ENCODE measurements at places on chromosomes 13 and 19.

DNA sequence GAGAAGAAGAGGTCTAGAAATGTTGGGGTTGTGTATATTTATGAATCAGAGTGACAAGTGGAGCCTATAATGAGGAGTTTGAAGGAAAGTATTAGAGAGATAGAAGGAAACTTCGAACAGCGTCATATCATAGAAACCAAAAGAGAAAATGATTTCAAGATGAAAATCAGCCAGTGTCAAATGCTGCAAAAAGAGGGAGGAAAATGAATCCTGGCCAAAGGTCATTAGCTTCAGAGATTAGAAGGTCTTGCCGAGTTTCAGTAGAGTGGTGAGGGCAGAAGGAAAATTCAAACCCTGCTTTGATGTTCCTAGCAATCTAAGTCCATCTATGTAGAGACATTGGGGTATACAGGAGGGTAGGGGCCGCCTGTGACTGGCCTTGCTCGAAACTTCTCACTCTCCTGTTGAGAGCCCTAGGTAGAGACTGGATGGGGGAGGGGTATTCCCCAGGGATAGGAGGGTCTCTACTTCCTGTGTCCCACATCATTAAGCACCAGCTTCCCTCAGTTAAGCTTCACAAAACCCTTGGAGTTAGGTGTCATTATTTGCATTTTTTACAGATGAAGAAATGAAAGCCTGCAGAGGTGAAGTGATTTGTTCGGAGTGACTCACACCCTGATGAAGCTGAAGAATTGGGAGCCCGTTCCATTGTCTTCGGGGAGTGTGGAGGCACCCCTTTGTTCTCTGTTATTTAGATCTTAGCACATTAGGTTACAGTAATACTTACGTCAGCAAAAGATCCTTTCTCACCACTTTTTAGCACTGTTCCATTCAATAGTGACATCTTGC is 62.8 kb downstream of the FGF9 start:
- DNase-seq: no peak

- no peak for DNase-seq
Measured at GRCh38 chr13:106916329-106916976, 348.5 kb upstream of the ARGLU1 start.

DNA sequence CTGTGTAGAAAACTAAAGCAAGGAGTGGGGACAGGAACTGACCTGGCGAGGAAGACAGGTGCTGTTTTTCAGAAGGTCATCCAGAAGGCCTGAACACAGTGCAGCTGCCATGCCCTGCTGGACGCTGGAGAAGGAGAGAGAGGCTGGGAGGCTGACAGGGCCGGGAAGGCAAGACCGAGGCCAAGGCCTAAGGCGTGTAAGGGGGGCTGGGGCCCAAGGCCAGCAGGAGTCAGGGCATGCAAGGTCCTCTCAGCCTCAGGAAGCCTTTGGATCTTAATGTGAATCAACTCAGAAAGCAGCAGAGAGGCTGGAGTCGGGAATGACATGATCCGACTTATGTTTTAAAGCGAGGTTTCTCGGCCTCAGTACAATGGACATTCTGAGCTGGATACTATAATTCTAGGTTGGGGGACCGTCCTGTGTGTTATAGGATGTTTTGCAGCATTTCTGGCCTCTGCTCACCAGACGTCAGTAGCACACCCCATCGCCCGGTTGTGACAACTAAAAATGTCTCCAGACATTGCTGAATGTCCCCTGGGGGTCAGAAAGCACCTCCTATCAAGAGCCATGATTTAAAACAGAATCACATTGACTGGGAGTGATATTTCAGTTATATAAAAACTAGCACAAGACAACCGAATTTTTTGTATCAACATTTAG is 530.4 kb downstream of the MYO16 start:
- DNase-seq: no peak

DNA sequence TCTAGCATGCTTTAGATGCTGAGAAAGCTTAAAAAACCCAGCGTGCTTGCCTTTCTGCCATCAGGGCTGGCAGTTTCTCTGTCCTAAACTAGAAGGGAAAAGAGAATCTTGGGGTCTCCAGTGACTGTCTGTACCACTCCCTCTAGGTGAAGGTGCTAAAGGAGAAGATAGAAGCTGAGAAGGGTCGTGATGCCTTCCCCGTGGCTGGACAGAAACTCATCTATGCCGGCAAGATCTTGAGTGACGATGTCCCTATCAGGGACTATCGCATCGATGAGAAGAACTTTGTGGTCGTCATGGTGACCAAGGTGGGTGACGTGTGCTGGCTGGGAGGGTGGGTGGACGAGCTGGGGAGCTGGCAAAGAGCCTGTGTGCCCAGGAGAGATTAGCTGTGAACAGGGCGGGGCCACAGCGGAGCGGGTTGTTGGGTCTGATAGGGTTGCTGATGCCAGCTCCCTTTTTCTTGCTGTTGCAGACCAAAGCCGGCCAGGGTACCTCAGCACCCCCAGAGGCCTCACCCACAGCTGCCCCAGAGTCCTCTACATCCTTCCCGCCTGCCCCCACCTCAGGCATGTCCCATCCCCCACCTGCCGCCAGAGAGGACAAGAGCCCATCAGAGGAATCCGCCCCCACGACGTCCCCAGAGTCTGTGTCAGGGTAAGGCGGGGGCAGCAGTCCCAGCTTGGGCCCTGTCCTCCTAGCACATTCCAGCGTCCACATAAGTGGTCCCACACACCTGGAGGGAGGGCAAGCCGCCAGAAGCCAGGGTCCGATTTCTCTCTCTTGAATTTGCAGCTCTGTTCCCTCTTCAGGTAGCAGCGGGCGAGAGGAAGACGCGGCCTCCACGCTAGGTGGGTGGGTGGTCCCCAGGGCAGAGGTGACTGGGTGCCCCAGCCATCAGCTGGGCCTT is 2.3 kb downstream of the RAD23A start:
- DNase-seq: no peak

GRCh38 chr13:35988648-35989081 is 142.5 kb downstream of the DCLK1 start:
- DNase-seq: no peak

GRCh38 chr13:46716821-46717220 is 80.1 kb downstream of the ESD start:
- no peak for DNase-seq

- no peak for DNase-seq
Measured at GRCh38 chr19:28148554-28148953, 1064.4 kb downstream of the UQCRFS1 start.

- no peak for DNase-seq
Measured at GRCh38 chr19:45218426-45218825, 26.8 kb downstream of the EXOC3L2 start.

- no peak for DNase-seq
Measured at GRCh38 chr13:99425485-99426341, 75.6 kb upstream of the TM9SF2 start.

- no peak for DNase-seq
Measured at GRCh38 chr19:19525611-19526380, 2.9 kb upstream of the YJEFN3 start.

- DNase-seq: no peak
Measured at GRCh38 chr13:49996161-49996915, 504 bp upstream of the TRIM13 start.

DNA sequence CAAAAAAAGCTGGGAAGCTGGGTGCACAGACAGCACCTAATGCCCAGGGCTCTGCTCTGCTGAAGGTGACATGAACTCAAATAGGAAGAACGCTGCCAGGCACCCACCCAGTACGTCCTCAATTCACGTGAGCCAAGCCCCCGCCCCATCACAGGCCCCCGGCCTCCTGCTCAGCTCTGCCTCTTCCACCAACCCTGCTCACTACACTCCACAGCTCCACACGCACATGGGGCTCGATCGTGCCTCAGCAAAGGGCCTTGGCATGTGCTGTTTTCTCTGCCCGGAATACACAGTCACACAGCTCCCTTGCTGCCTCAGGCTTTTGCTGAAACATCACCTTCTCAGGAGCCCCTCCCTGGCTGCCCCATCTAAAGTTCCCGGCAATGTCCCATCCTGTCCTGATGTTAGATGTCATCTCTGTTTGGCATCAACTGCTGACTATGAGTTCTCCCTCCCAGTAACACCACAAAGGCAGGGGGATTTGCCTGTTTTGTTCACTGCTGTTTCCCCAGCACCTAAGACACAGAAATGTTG is 2.3 kb downstream of the ATP13A1 start:
- DNase-seq: no peak

DNA sequence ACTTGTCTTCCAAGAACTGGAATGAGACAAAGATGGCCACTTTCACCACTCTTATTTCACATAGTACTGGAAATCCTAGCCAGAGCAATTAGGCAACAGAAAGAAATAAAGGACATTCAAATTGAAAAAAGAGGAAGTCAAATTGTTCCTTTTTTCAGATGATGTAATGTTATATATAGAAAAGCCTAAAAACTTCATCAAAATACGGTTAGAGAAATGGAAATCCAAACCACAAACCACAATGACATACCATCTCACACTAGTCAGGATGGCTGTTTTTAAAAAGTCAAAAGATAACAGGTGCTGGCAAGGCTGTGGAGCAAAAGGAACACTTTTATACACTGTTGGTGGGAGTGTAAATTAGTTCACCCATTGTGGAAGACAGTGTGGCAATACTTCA is 113.3 kb upstream of the SPRY2 start:
- DNase-seq: no peak

DNA sequence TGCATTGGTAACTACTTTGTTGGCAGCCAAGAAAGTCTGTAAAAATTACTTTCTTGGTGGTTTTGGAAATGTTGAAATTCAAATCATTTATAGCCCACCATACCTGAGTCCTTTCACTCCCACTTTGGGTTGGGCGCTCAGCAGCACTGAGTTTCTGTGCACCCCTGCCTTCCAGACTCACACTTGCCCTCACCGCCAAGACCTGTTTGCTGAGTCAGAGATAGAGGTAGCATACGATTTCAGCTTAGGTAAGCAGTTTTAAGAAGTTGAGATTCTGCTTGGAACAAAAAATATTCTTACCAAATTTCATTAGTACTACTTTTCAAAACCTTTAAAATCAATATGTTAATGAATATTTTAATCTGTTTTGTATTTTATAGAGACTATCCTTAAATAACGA is 12.6 kb downstream of the MPHOSPH8 start:
- DNase-seq: no peak

DNA sequence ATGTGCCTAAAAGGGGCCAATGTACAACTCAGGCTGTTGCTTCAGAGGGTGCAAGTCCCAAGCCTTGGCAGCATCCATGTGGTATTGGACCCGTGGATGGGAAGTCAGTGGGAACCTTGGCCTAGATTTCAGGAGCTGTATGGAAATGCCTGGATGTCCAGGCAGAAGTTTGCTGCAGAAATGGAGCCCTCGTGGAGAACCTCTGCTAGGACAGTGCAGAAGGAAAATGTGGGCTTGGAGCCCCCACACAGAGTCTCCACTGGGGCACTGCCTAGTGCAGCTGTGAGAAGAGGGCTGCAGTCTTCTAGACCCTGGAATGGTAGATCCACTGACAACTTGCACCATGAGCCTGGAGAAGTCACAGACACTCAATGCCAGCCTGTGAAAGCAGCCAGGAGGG is 28.5 kb downstream of the GPC5 start:
- DNase-seq: no peak

DNA sequence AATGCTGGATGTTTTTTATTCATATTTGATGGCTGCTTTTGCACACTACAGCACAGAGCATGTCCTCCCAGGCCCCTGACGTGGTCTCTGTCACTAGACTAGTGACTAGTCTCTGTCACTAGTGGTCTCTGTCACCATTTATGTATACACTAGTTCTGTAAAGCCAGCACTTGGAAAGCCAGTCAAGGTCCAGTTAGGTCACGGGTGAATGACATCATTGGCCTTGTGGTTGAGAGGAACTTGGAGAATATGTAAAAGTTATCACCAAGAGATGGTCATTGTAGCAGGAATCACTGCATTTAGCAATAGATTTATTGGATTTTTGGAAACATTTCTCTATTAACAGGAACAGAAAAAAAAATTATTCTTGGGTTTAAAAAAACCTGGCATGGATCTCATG is 72.9 kb downstream of the SHISA2 start:
- no peak for DNase-seq

DNA sequence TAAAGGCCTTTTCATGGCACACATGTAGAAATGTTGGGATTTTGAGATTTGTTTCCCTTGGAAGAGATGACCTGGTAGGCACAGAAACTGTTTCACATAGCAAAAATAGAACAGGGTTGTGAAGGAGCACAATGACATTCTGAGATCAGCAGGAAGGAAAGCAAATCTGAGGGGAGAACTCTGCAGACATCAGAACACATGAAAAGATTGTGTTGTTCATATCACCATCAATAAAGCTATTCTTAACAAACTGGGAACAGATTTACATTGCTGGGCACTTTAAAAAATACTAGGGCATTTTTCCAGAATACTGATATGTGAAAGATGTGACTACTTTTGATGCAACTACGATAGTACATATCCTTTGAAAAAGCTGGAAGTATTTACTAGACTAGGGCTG is 481.7 kb downstream of the MYO16 start:
- no peak for DNase-seq

- DNase-seq: no peak
Measured at GRCh38 chr19:407511-408440, 1.2 kb downstream of the C2CD4C start.

DNA sequence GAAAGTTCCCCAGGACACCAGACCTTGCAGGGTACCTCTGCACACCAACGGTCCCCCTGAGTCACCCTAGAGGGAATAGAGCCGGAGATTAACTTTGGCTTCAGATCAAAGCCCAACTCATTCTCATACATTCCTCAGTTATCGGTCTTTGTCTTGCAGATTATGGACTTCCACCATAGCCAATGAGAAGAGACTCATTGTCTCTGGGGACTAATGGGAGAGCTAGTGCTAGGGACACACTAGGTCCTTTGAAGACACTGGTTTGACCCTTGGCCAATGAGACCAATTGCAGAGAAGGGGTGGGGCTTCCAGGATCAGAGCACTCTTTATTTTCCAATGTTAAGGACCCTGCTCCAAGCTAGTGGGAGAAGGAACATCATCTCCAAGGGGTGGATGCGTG is 6.1 kb downstream of the KLK7 start:
- DNase-seq: no peak

DNA sequence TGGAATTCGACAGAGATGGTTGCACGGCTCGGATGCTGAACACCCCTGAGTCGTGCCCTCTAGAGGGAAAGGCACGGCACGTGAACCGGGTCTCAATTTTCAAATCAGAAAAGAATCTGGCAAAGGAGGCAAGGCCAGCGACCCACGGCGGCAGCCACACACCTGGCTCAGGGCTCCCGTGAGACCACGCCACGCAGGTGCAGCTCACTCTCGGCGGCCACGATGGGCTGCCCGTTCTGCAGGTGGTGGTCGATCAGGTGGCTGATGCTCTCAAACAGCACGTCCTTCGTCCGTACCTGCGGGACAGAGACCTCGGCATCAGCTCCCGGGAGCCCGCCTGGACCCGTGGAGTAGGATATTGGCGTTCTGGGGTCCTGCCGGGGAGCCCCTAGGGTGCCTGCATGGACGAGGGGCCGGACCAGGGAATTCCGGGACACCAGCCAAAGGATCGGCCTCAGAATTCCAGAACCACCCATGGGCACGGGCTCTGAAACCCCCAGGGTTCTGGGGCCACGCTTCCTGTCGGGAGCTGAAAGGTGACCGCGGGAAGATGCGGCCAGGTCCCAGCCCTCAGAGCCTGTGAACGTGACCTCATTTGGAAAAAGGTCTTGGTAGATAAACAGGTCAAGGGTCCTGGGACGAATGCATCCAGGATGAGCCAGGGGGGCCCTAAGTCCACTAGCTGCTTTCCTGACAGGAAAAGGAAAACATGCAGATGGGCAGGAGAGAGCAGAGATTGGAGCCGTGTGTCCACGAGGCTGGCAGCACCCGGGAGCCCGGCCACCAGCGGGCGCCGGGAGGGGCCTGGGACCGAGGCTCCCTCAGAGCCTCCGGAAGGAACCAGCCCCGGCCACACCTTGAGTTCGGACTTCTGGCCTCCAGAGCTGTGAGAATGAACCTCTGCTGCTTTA is 10.1 kb upstream of the C2CD4C start:
- no peak for DNase-seq

- DNase-seq: no peak
Measured at GRCh38 chr13:71524613-71525304, 342.2 kb downstream of the DACH1 start.

Data from HS-5 (cell line).